ENCODE measurements at places on chromosomes 5 and 9. TPM values are rescaled to one million over a fixed set of nuclear protein-coding genes. Genes with fewer than 3 reads are reported as not detected.

DNA sequence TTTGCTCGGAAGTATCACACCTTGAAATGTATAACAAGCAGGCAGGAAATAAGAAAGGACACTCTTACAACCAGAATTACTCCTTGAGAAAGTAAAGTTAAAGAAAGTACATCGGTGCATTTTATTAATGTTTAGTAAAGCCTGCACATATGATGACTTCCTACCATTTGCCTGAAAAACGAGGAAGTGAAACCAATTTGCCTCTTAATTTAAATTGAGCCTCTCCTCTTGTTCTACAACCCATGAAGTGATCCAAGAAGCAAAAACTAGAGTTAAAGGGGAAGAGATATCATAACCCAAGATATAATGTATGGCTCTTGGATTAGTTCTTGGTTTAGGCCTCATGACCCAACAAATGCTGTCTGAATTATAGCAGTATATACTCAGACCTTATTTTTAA lies 95.6 kb downstream of the GNAQ start:
- no peaks in the 10 kb centered on the region for H3K36me3 ChIP-seq
- H3K27me3 ChIP-seq = no peaks in the 10 kb centered on the region
- no peak overlapping the region for H3K27ac ChIP-seq

DNA sequence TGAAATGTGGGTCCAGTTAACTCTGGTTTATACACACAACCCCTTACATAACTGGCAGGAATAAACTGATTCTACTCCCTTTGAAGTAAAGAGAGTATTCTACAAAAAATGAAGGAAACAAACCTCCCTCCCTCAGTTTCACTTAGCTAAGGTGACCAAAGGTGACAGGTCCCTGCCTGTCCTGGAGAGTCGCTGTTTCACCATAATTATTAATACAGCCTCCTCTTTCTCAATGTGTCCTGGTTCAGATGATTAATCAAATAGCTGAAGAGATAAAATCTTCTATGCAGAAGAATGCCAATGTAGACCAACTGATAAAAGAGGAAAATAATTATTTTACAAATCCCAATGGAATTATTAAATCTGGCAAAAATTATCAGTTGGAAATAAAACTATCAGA lies 163.7 kb upstream of the GNA14 start:
- no peaks in the 10 kb centered on the region for H3K27me3 ChIP-seq
- H3K36me3 ChIP-seq = peaks cover 17% of the 10 kb centered on the region
- H3K27ac ChIP-seq = no peak overlapping the region
- peaks cover 24% of the 10 kb centered on the region for H3K4me1 ChIP-seq
- no peak overlapping the region for H3K4me3 ChIP-seq
- DNase-seq = peak; percentile 5

DNA sequence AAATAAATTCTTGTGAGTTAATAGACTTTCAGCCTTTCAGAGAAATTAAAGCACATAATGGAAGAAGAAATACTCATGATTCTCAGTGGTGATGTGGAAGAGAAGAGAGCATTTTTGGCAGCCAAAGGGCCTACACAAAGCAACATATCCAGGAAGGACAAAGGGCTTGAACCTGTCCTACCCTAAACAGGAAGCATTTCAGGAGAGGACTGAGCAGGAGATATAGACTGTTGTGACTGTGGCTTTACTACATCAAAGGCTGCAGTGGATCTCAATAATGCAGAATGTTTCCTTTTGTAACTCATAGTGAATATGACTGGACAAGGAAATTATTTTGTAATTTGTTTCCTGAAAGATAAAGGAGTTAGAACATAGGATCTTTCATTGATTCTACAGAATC lies 1.3 kb upstream of the PARP8 start:
- H3K27me3 ChIP-seq = no peaks in the 10 kb centered on the region
- no peak overlapping the region for H3K4me3 ChIP-seq
- no peaks in the 10 kb centered on the region for H3K36me3 ChIP-seq
- H3K4me1 ChIP-seq = no peaks in the 10 kb centered on the region
- H3K27ac ChIP-seq = no peak overlapping the region
- DNase-seq = no peak

- peak; percentile 86 for DNase-seq
- H3K36me3 ChIP-seq = no peaks in the 10 kb centered on the region
- H3K27me3 ChIP-seq = no peaks in the 10 kb centered on the region
- no peak overlapping the region for H3K4me3 ChIP-seq
- peak overlapping the region; percentile 70 for H3K27ac ChIP-seq
Measured at GRCh38 chr9:136695435-136695895, 8.2 kb upstream of the AGPAT2 start.

GRCh38 chr9:78654324-78654723 lies 357.4 kb downstream of the PSAT1 start:
- H3K27me3 ChIP-seq = no peaks in the 10 kb centered on the region
- H3K4me1 ChIP-seq = no peaks in the 10 kb centered on the region
- no peak overlapping the region for H3K27ac ChIP-seq
- H3K36me3 ChIP-seq = peaks cover 5% of the 10 kb centered on the region
- DNase-seq = no peak

DNA sequence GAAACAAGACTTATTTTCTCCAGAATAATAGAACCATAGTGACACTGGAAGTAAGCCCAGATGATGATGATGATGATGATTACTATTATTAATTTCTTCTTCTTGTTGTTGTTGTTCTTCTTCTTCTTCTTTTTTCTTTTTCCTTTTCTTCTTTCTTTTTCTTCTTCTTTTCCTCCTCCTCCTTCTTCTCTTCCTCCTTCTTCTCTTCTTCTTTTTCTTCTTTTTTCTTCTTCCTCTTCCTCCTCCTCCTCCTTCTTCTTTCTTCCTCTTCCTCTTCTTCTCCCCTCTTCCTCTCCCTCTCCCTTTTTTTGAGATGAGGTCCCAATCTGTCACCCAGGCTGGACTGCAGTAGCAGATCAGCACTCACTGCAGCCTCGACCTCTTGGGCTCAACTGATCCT lies 40.5 kb upstream of the RUFY1 start:
- no peak for DNase-seq
- no peaks in the 10 kb centered on the region for H3K36me3 ChIP-seq
- H3K4me3 ChIP-seq = no peak overlapping the region
- H3K4me1 ChIP-seq = no peaks in the 10 kb centered on the region

GRCh38 chr5:141338538-141339306 lies at the start of gene PCDHGA2:
Gene PCDHGA2, plus strand, starts transcription at chr5:141338760.
- no peaks in the 10 kb centered on the region for H3K4me1 ChIP-seq
- DNase-seq = peak; percentile 34
- peaks cover 4% of the 10 kb centered on the region for H3K36me3 ChIP-seq
- peak within 1 kb of the TSS; percentile 30 for H3K4me3 ChIP-seq
- H3K27me3 ChIP-seq = no peaks in the 10 kb centered on the region

DNA sequence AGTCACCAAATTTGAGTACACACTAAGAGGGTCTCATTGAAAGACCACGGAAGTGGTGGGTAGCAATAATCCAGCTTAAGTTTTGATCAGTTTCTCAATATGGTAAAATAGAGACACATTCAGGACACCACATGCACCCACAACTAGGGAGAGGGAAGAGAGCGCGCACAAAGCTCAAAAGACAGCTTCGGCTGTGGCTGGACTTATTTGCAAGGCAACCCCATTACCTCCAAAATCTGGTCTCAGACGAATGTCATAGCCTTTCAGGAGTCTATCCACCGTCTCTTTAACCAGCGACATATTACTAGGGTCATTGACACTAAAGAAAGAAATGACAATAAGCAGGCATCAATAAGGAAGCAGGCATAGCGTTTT lies 443 bp downstream of the GABRB2 start:
- peaks cover 83% of the 10 kb centered on the region for H3K27me3 ChIP-seq
- no peaks in the 10 kb centered on the region for H3K36me3 ChIP-seq
- H3K4me3 ChIP-seq = peak overlapping the region; percentile 76
- DNase-seq = no peak

DNA sequence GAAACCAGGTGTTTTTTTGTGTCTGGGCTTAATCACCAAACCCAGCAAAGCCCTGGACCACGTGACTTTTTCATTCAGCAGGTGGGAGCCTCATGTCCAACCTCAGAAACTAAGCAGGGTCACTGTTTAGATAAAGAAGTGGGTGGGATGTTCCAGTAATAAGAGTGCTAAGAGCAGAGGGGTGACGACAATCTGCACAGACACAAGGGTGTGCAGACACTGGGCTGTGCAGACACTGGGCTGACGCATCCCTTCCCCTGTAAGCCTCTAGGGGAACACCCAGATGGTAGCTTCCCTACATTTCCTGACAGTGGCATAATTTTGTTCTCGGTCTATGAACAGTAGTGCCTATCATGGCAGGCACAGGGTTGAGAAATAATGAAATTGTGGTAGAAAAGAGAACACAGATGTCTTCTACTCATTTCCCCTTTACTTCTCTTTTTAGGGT lies 85.1 kb downstream of the SAXO1 start:
- H3K27ac ChIP-seq = no peak overlapping the region
- no peak overlapping the region for H3K4me3 ChIP-seq
- peaks cover 10% of the 10 kb centered on the region for H3K27me3 ChIP-seq
- DNase-seq = no peak

DNA sequence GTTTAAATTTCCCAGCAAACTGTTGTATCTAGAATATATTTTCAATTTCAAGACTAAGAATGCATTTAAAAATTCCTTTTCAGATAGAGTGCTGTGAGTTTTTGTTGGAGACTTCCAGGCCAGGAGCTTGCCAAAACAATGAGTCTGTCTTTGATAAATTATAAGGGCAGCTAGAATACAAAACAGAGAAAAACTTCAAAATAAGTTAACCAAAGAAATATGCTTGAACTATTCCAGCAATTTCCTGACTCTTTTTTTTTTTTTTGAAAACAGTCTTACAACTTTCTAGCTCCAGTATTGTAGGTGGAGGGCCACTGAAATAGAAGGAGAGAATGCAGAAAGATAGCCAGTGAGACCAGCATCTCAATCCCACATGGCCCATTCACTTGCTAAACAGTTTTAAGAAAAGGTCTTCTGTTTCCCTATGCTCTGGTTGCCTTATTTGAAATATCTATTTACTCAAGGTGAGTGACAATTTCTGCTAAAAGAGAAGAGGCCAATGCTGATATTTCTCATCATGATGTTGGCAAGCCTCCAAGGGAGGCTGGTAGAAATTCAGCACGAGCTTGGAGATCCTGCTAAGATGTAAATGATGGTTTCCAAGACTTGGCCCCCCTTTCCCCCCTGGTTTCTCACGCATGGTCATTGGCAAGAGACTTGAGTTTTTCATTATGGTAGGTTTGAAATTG lies 103.2 kb downstream of the USP20 start:
- H3K4me1 ChIP-seq = no peaks in the 10 kb centered on the region
- H3K27ac ChIP-seq = no peak overlapping the region
- no peaks in the 10 kb centered on the region for H3K27me3 ChIP-seq
- DNase-seq = no peak

GRCh38 chr5:93621327-93621798 lies 38.3 kb downstream of the NR2F1 start:
- H3K27me3 ChIP-seq = no peaks in the 10 kb centered on the region
- DNase-seq = no peak
- peaks cover 7% of the 10 kb centered on the region for H3K36me3 ChIP-seq

DNA sequence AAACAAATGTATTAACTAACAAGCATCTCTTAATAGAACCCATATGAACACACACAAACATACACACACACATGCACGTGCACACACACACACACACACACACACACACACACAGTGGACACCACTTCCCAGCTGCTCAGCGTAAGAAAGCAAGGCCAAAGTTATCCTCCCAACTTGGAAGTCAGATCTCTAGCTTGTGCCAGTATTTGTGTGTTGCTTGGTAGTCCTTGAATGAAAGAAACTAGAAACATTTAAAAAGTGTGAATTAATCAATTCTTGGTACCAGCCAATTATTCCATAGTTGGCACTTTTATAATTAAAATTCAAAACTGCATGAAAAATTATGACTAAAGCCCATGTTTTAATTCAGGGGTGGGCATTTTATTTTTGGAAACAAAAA lies 178.1 kb downstream of the TMEM161B start:
- no peaks in the 10 kb centered on the region for H3K4me1 ChIP-seq
- H3K27me3 ChIP-seq = peaks cover 63% of the 10 kb centered on the region
- no peak for DNase-seq
- no peak overlapping the region for H3K4me3 ChIP-seq
- no peak overlapping the region for H3K27ac ChIP-seq

DNA sequence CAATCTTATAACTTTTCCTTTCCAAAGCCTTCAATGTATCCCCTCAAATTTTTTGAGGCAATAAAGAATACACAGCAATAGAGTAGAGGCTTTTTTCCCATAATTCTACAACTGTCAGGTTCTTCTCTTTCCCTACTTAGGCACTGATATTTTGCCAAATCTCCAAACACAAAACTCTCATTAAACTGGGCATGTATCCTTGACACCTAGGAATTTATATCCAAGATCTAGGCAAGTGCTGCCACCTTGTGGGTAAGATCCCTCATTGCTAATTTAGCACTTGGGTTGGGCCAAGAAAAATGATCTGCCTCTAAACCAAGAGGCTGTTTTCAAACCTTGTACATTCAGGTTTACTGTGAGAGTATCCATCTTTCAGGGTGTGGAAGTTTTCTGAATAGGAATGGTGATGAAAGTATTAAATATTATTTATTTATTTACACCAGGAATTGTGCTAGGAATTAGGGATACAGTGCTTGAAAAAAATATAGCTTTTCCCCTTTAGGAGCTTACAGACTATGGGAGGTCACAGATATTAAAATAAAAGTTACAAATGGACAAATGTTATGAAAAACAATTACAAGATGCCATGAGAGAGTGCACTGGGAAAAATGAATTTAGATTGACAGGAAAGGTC lies 17.6 kb downstream of the TSTD2 start:
- no peaks in the 10 kb centered on the region for H3K27me3 ChIP-seq
- H3K27ac ChIP-seq = no peak overlapping the region
- peak; percentile 71 for DNase-seq
- peaks cover 50% of the 10 kb centered on the region for H3K36me3 ChIP-seq
- no peak overlapping the region for H3K4me3 ChIP-seq

GRCh38 chr9:123353984-123354591 lies 1.9 kb upstream of the CRB2 start:
- H3K36me3 ChIP-seq = no peaks in the 10 kb centered on the region
- peaks cover 51% of the 10 kb centered on the region for H3K27me3 ChIP-seq
- peak; percentile 59 for DNase-seq
- H3K27ac ChIP-seq = no peak overlapping the region
- no peak overlapping the region for H3K4me3 ChIP-seq

PPP3R2 gene
- not detected for total RNA-seq

DPYSL3 gene
- total RNA-seq = 8.2 TPM

GFI1B gene
- not detected for total RNA-seq

REEP5 gene
- total RNA-seq = 65.2 TPM

ARID3C gene
- not detected for total RNA-seq
